ENCODE measurements at places on chromosomes 4 and X.

DNA sequence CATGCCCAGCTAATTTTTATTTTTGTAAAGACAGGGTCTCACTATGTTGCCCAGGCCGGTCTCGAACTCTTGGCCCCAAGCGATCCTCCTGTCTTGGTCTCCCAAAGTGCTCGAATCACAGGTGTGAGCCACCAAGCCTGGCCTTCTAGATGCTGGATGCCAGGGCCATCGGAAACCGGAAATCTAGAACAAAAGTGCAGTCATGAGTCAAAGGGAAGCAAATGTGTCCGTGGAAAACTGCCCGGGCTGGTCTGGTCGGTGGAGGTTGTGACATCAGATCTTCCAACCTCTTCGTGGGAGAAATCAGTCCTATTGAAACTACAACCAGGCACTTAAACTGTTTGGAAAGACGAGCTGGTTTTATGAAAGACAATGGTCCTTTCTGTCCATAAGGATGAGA is 92.3 kb upstream of the SHOX start:
- DNase-seq: no peak

- no peak for DNase-seq
Measured at GRCh38 chr4:81491943-81492342, 20.2 kb upstream of the RASGEF1B start.

DNA sequence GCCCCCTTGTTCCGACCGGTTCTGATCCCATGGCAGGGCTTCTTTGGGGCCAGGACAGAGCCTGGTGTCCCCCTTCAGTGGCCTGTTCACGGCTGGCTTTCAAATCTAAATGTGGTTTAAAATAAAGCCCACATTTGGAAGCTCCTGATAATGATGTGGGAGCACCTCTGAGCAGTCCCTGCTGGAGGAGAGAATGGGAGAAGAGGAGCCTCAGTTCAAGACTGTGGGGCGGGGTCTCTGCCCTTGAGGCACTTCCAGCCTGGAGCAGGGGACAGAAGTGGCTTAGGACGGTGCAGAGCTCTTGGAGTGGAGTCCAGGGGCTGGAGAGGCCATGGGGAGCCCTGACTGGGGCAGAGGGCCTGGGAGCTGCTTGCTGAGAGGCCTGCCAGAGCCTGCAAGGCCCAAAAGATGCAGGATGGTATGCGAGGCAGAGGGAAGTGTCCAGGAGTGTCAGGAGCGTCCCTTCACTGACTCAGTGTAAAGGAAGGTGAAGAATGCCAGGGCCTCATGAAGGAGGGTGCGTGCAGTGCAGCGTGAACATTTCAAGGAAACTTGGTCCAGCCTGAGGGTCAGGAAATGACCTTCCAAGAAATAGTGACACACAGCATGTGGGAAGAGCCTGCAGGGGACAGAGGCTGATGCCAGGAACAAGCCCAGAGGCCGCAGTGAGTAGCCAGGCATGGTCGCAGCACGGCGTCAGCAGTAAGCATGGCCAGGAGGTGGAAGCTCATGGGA is 21.1 kb upstream of the TADA2B start:
- peak; percentile 99 for DNase-seq

- DNase-seq: no peak
Measured at GRCh38 chrX:40885989-40886388, 150.6 kb upstream of the MED14 start.

- no peak for DNase-seq
Measured at GRCh38 chr4:63430105-63430504, 979.1 kb downstream of the TECRL start.

DNA sequence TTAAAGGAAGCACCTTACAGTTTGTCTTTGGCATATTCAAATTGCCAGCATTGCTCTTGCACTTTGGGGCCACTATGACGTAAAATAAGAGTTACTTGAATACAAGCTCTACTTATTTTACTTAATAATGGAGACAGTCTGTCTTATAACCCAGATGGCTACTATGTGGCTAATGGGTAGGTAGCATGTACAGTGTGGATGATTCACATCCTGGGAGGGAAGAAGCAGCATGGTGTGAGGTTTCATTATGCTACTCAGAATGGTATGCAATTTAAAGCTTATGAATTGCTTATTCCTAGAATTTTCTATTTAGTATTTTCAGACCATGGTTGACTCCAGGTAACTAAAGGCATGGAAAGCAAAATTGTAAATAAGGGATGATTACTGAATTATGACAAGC is 761.8 kb upstream of the ATOH1 start:
- DNase-seq: no peak

DNA sequence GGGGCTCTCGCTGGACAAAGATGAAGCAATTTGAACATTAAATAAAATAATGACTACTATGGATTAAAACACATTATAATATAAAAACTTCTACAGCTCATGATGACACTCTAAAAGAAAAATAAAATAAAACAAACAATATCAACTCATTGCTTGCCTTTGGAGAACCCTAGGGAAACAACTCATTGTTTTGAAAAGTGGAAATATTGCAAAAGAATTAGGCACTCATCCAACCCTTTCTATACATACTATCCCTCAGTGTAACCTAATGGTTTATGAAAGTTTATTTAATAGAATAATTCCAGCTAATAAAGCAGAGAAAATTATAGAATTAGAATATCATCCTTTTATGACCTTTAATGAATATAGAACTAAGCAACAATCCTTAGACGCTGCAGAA is 718 bp downstream of the RAB40A start:
- no peak for DNase-seq

DNA sequence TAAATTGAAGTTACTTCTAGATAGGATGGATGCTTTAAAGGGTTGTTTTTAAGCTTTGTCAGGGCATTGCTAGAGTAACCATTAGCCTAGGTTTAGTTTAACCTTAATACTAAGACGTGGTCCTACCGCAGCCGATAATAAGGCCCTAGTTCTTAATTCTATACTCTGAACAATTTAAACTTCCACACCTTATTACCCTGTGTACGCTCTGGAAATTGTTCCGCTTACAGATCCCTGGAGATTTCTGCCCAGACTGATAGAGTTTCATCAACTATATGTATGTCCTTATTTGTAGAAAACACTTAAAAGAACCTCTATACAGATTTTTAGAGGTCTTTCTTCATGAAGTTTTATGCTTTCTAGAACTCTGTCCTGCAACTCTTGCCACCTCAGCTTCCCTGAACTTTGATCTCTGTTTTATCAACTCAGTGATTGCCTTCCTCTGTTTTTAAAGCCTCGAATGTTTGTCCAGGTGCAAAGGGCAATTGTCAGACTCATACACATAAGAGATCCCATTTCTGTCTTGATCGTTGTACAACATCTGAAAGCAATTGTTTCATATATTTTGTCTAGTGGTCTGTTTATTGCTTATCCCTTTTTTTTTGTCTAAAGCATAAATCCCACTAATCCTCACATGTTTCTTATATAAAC is 71.1 kb upstream of the VCX start:
- no peak for DNase-seq

- no peak for DNase-seq
Measured at GRCh38 chr4:157772907-157773306, 399.9 kb downstream of the GASK1B start.

- peak; percentile 9 for DNase-seq
Measured at GRCh38 chr4:70833675-70834074, 6.0 kb downstream of the GRSF1 start.

DNA sequence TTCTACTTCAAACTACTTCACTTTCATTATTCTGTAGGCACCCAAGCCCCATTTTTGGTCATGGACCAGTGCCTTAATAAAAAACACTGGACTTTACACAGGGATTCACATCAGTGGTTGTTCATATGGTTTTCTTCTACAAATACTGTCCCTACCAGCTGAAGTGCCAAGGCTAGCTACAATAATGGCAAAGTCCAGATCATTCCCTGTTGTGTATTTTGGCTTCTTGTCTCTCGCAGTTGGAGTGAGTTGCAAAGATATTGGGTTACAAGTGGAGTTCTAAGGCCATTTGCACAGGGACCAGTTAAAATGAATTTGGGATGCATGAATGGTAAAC is 16.7 kb upstream of the ANKRD17 start:
- no peak for DNase-seq
